Sigmoid colon (tissue), 7 donors: ENCODE measurements at places on chromosomes 7 and 10. TPM values are rescaled to one million over a fixed set of nuclear protein-coding genes. Genes with fewer than 3 reads are reported as not detected.

Gene CREB3L2
- 41.3 TPM for total RNA-seq

Gene FKBP9
- 93.8 TPM for total RNA-seq

Gene LIPF
- total RNA-seq: not detected

Gene ASB15
- total RNA-seq: not detected

Gene ZC3HAV1L
- total RNA-seq: 16.9 TPM

Gene PRSS1
- total RNA-seq: not detected

Gene PRSS2
- not detected for total RNA-seq

Gene SUGCT
- total RNA-seq: 4.4 TPM

GRCh38 chr10:51244309-51244708 is 170.0 kb downstream of the PRKG1 start:
- H3K36me3 ChIP-seq: no peaks in the 10 kb centered on the region
- peak overlapping the region; percentile 24 for H3K27ac ChIP-seq
- H3K4me1 ChIP-seq: no peaks in the 10 kb centered on the region
- no peak overlapping the region for H3K4me3 ChIP-seq
- no peak for DNase-seq

GRCh38 chr7:130273933-130274255 is 7.2 kb downstream of the CPA2 start:
- no peak for DNase-seq
- H3K27ac ChIP-seq: no peak overlapping the region
- H3K4me3 ChIP-seq: peak overlapping the region; percentile 23

DNA sequence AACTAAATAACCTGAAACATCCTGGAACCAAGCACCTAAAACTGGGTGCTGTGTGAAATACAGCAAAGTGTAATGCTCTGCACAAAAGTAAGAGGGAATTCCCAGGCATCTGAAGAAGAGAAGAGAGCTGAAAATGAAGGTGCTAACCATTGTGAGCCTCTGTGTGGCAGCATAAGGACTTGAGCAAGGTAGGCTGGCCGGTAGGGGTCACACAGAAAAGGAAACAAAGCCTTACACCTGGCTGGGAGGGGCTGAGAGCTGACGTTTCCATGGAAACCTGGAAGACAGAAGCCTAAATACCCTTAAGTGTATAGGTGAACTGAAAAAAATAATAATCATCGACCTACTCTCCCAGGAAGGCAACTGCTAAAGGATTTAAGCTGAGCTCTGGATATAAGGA is 48.6 kb downstream of the CUL1 start:
- no peaks in the 10 kb centered on the region for H3K4me1 ChIP-seq
- no peaks in the 10 kb centered on the region for H3K27me3 ChIP-seq
- H3K36me3 ChIP-seq: no peaks in the 10 kb centered on the region
- H3K4me3 ChIP-seq: no peak overlapping the region

DNA sequence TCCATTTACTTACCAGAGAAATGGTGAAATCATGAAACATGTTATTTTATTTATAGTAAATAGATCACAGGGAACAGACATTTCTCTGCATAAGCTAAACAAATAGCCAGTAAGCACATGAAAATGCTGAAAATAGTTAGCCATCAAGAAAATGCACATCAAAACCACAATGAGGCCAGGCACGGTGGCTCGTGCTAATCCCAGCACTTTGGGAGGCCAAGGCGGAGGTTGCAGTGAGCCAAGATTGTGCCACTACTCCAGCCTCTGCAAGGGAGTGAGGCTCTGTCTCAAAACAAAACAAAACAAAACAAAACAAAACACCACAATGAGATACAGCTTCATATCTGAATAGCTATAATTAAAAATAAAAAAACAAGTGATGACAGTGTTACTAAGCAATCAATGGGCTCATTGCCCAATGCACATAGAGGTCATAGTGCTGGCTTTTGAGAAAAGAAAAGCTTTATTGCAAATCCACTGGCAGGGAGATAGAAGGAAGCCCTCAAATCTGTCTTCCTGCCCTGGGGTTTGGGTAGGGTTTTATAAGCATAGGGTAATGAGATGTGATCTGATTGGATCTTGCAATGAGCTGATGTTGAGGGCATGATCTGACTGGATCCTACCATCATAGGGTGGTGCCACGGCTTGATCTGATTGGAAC is 16.2 kb downstream of the CSTF2T start:
- no peak overlapping the region for H3K27ac ChIP-seq
- no peak overlapping the region for H3K4me3 ChIP-seq
- H3K4me1 ChIP-seq: no peaks in the 10 kb centered on the region

GRCh38 chr10:8581521-8582225 is 527.2 kb downstream of the GATA3 start:
- no peak overlapping the region for H3K27ac ChIP-seq
- no peak for DNase-seq
- no peaks in the 10 kb centered on the region for H3K36me3 ChIP-seq
- no peaks in the 10 kb centered on the region for H3K27me3 ChIP-seq

GRCh38 chr10:119306514-119306951 is 99.2 kb downstream of the GRK5 start:
- H3K4me1 ChIP-seq: peaks cover 89% of the 10 kb centered on the region
- no peaks in the 10 kb centered on the region for H3K36me3 ChIP-seq
- H3K27ac ChIP-seq: peak overlapping the region; percentile 73
- H3K4me3 ChIP-seq: no peak overlapping the region
- no peaks in the 10 kb centered on the region for H3K27me3 ChIP-seq

- H3K4me3 ChIP-seq: no peak overlapping the region
- DNase-seq: no peak
- H3K36me3 ChIP-seq: no peaks in the 10 kb centered on the region
- H3K4me1 ChIP-seq: no peaks in the 10 kb centered on the region
Measured at GRCh38 chr7:157750291-157750690, 413.5 kb downstream of the DNAJB6 start.

DNA sequence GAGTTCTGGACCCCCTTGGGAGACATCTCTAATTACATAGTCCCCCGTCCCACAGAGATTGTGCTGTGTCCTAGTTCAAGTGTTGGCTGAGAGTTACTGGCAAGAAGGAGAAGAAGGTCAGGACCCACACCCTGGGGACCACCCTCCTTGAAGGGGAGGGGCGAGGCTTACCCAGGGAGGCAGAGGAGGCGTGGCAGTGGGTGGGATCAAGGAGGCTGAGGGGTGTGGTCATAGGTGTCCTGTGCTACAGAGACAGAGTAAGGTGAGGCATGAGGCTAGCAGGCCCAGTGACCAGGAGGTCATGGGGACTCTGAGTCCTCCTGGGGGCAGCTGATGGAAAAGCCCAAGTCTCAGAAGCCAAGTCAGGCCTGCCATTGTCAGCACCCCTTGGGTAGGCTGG is 29.4 kb upstream of the ADCYAP1R1 start:
- H3K27me3 ChIP-seq: no peaks in the 10 kb centered on the region
- H3K36me3 ChIP-seq: no peaks in the 10 kb centered on the region
- no peak overlapping the region for H3K4me3 ChIP-seq
- no peak overlapping the region for H3K27ac ChIP-seq
- peaks cover 10% of the 10 kb centered on the region for H3K4me1 ChIP-seq

DNA sequence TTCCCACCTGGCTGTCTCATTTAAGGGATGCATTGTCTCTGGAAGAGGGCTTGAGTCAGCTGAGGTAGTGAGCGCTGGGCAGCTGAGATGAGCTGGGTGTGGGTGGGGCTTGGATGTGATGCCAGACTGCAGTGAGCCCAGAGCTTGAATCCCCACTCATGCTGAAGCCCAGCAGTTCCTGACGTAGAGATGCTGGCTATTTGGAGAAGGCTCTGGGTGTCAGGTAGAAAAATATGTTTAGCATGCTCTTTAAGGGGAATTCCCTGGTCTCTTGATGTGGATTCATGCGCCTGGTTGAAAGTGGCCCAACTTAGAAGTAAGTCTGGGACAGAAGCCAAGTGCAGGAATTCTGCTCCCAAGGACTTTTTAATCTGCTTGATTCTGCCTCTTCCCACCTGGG is 241.5 kb upstream of the IGFBP3 start:
- no peaks in the 10 kb centered on the region for H3K4me1 ChIP-seq
- no peaks in the 10 kb centered on the region for H3K36me3 ChIP-seq
- H3K27me3 ChIP-seq: no peaks in the 10 kb centered on the region
- no peak overlapping the region for H3K27ac ChIP-seq
- H3K4me3 ChIP-seq: no peak overlapping the region

DNA sequence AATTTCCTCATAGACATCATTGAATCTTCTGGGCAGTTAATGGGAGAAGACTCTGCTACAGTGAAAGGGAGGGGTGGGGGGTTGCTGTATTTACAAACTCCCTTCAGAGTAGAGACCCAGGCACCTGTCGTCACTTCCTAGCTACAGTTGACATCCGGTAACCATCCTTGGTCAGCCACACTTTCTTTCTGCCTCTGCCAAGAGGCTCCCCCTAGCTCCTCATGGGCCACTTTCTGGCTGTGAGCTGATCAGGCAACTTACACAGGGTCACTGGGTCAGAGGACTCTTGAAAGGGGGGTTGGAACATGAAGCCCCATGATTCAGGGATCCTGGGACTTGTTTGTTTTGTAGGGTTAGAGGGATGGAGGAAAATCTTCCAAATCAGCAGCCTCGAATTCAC is 1.2 kb downstream of the TECPR1 start:
- H3K4me3 ChIP-seq: peak overlapping the region; percentile 71
- no peaks in the 10 kb centered on the region for H3K27me3 ChIP-seq
- H3K36me3 ChIP-seq: no peaks in the 10 kb centered on the region
- no peaks in the 10 kb centered on the region for H3K4me1 ChIP-seq

DNA sequence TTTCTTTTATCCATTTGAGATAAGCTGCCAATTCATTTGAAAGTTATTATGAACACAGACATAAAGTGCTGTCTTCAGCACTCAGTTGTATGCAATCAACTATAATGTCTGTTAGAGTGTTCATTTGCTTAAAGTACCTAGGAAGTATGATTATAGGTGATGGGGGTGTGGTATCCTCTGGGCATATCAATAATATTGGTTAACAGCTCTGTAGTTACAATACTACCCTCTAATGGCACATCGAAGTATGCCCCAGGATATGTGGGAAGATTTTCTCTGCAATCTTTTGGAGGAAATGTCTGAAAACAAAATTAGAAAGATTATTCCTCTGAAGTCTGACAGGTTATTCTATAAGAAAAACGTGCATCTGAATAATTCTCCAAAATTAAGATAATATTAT is 429.7 kb downstream of the ARL4A start:
- no peaks in the 10 kb centered on the region for H3K4me1 ChIP-seq
- H3K36me3 ChIP-seq: no peaks in the 10 kb centered on the region
- no peak overlapping the region for H3K27ac ChIP-seq
- no peak for DNase-seq

- no peak for DNase-seq
- H3K27ac ChIP-seq: no peak overlapping the region
- no peaks in the 10 kb centered on the region for H3K27me3 ChIP-seq
- H3K4me3 ChIP-seq: no peak overlapping the region
- H3K4me1 ChIP-seq: no peaks in the 10 kb centered on the region
Measured at GRCh38 chr10:44334621-44335184, 50.2 kb downstream of the CXCL12 start.

DNA sequence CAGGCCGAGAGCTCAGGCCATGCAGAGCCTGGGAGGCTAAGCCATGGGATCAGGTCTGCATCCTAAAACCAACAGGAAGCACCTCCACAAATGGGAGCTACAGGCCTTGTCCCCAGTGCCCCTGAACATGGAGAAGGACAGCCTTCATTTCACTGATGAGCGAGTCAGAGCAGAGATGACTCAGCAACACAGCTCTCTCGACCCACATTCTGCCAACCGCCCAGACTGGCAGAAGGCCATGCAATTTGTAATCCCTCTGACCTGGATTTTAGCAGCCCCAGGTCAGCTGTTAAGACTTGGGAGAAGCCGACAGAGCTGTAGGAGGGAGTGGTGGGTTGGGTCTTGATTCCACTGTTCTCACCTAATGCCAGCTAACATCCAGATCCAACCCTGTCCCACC is 25.5 kb downstream of the VOPP1 start:
- no peak overlapping the region for H3K27ac ChIP-seq
- no peak overlapping the region for H3K4me3 ChIP-seq
- H3K36me3 ChIP-seq: no peaks in the 10 kb centered on the region
- H3K4me1 ChIP-seq: peaks cover 34% of the 10 kb centered on the region
- no peaks in the 10 kb centered on the region for H3K27me3 ChIP-seq
